ENCODE measurements at places on chromosomes 6 and 20. TPM values are rescaled to one million over a fixed set of nuclear protein-coding genes. Genes with fewer than 3 reads are reported as not detected.

WFDC12 gene
- total RNA-seq, result not detected

HFE gene
- total RNA-seq, result 9.9 TPM

KIAA1755 gene
- 8.3 TPM for total RNA-seq

DNA sequence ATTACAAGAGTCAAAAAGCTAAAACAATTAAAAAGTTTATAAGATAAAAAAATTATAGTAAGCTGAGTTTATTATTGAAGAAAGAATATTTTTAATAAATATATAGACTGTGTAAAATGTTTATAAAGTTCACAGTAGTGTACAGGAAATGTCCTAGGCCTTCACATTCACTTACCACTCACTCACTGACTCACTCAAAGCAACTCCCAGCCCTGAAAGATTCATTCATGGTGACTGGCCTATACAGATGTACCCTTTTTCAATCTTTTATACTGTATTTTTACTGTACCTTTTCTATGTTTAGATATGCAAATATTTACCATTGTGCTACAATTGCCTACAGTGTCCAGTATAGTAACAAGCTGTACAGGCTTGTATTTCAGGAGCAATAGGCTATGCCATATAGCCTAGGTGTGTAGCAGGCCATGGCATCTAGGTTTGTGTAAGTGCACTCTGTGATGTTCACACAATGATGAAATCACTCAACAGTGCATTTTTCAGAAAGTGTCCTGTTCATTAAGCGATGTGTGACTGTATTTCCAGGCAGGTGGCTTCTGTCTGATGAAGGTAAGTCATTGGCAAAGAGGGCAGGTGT is 130.2 kb downstream of the BTBD3 start:
- H3K27ac ChIP-seq, result no peak overlapping the region
- no peak for DNase-seq
- no peaks in the 10 kb centered on the region for H3K36me3 ChIP-seq
- no peaks in the 10 kb centered on the region for H3K4me1 ChIP-seq
- H3K27me3 ChIP-seq, result no peaks in the 10 kb centered on the region

NRSN1 gene
- 0.26 TPM for total RNA-seq

GJA10 gene
- not detected for total RNA-seq

DNA sequence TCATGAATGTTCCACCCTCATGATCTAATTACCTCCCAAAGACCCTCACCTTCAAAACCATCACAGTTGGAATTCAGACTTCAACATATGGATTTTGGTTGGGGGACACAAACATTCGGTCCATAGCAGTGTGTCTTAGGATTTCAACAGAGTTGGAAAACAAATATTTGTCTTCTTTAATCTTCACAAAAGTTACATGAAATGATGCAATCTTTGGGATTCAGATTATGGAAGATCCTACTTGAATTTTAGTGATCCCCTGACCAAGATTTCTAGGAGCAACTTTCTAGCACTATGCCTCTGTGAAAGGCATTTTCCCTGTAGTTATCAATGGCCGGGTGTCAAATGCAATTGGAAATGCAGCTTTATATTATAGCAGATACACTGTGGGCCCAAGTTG is 86.5 kb downstream of the TRMT11 start:
- H3K36me3 ChIP-seq, result no peaks in the 10 kb centered on the region
- H3K4me1 ChIP-seq, result peaks cover 10% of the 10 kb centered on the region
- H3K27ac ChIP-seq, result no peak overlapping the region
- no peak for DNase-seq

- H3K36me3 ChIP-seq, result no peaks in the 10 kb centered on the region
- no peaks in the 10 kb centered on the region for H3K27me3 ChIP-seq
- DNase-seq, result no peak
- H3K27ac ChIP-seq, result no peak overlapping the region
- H3K4me1 ChIP-seq, result no peaks in the 10 kb centered on the region
- no peak overlapping the region for H3K4me3 ChIP-seq
Observed at GRCh38 chr6:110493253-110493800, 16.9 kb upstream of the SLC22A16 start.

TDRD6 gene
- total RNA-seq, result 1.3 TPM

DNA sequence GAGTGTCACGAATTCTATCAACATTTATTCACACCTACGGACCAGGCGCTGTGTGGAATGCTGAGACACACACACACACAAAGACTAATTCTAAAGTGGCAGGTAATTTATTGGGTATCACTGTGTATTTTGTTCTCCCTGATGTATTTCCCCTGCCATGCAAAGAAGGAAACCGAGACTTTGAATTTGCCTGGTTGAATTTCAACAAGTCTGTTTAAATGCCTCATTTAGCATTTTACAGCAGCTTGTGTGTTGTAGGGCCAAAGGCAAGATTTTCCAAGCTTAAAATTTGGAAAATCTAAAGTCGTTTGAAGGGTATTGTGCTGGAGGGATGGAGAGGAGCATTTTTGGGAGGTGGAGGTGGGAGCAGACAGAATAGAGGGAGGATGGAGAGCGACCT is 274.4 kb upstream of the ZFP64 start:
- H3K27me3 ChIP-seq, result no peaks in the 10 kb centered on the region
- H3K27ac ChIP-seq, result no peak overlapping the region
- no peak overlapping the region for H3K4me3 ChIP-seq
- H3K4me1 ChIP-seq, result no peaks in the 10 kb centered on the region

GRCh38 chr6:12535586-12536314 is 180.8 kb upstream of the PHACTR1 start:
- H3K27ac ChIP-seq, result no peak overlapping the region
- no peaks in the 10 kb centered on the region for H3K27me3 ChIP-seq
- no peaks in the 10 kb centered on the region for H3K4me1 ChIP-seq
- DNase-seq, result no peak

- DNase-seq, result no peak
- no peaks in the 10 kb centered on the region for H3K36me3 ChIP-seq
- peaks cover 38% of the 10 kb centered on the region for H3K4me1 ChIP-seq
- H3K27ac ChIP-seq, result peak overlapping the region; percentile 91
- peak overlapping the region; percentile 32 for H3K4me3 ChIP-seq
- H3K27me3 ChIP-seq, result no peaks in the 10 kb centered on the region
Observed at GRCh38 chr6:73579851-73580246, 59.0 kb upstream of the EEF1A1 start.

All from esophagus muscularis mucosa (tissue), 4 donors.